Femur (tissue), 1 donor: ENCODE measurements at places on chromosomes 16 and 17.

- peak; percentile 33 for DNase-seq
Measured at GRCh38 chr16:64627781-64628180, 494.1 kb downstream of the CDH11 start.

DNA sequence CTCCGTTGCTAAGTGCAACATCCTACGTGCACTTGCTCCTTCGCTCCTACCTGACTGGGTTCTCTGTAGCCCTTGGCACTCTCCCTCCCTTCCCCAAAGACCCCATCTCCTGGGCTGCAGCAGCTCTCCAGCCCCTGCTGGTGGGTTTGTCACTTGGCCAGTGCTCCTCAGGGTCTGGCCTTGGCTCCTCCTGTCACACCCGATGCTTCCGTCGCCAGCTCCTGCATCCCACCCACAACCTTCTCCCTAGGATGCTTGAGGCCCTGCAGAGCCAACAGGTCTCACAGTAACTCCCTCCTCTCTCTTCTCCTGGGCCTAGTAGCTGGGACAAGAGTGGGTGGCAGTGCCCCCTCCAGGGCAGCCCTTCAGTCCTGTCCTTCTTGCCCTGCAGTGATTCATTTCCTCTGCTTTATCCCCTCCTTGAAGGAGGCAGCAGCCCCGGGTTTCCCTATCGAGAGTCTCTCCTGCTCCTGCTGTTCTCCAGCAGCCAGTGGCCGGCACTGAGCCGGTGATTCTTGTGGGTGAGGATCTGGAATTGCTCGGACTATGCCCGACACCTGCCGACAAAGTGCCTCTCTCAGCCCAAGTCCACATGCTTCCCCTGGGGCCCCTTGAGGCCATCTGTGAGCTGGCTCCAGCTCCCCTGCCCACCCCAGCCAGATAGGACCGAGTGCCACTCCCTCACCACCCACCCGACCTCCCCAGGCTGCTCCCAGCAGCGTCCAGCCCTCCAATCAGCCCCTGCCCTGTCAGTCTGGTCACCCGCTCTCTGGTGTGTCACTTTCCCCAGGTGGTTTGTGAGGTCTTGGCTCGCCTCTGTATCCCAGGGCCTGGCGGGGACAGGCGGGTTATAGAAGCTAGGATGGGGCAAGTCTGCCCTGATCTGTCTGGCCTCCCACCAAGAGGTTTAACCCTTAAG is 3.8 kb downstream of the LITAFD start:
- no peak for DNase-seq

DNA sequence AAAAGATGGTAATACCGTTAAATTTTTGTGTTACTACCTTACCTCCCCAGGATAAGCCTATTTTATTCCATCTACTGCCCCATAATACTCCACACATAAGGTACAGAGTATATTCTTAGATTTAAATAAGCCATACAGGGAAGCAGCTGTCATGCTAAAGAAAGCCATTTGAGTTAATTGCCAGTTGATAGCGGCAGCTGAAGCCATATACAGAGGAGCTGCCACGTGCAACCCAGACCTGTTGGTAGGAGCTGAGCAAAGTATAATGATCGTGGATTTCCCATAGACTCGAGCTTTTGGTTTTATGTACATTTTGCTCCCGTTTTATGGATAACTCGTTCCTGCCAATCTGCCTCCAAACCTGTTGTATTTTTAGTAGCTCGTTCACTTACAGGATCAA is 12.0 kb downstream of the CPSF4L start:
- no peak for DNase-seq

DNA sequence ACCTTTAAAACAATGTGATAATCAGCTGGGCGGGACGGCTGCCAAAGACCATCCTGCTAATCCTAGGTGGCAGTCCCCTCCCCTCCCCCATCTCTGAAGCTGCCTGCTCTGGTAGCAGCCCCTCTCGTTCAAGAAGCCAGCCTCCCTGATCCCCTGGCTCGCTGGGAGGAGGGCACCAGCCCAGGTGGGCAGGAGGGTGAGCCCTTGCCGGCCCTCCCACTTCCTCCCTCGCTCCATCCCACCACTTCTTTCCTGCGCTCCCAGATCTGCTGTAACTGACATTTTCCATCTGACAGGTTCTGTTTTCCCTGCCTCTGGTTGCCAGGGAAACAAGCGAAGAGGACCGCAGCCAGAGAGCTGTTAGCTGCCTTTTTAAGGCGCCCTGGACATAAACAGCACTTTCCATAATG is 155.7 kb upstream of the TNRC6C start:
- peak; percentile 90 for DNase-seq

GRCh38 chr16:1763521-1764511 is 7.5 kb downstream of the NME3 start:
- no peak for DNase-seq

DNA sequence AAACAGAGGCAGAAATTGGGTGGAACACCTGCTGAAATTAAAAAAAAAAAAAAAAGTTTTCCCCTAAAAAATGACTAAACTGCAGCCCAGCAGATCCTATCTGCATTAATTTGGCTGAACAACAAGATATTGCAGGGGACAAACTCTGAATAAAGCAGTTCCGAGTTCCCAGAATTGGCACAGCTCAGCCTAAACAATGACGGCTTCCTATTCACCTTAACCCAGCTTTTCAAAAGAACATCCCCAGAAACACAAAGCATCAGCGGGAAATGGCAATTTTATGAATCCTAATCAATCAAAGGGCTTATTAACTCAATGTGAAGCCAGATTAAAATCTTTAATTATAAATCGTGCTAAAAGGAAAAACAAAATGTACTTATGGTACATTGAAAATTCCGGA is 497.8 kb upstream of the ZFHX3 start:
- DNase-seq: no peak

- no peak for DNase-seq
Measured at GRCh38 chr16:2163211-2163881, 7.8 kb downstream of the TRAF7 start.

DNA sequence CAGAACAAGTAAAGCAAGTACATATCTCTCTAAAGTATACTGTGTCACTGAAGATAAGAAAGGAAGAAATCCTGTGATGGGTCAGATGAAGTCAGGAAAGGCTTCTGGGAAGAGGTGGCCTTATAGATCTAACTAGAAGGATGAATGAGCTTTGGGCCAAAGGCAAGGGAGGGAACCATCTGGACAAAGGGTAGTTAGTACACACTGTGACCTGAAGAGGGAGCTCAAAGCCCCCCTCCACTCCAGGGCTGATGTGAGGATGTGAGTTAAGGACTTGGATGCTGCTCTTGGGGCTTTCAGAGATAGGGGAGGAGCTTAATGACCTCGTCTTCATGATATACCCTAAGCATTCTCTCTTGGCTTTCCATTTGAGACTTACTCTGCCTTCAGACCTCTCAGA is 185.3 kb upstream of the CACNG3 start:
- no peak for DNase-seq

- DNase-seq: no peak
Measured at GRCh38 chr17:34203018-34203638, 52.0 kb upstream of the CCL2 start.

- DNase-seq: no peak
Measured at GRCh38 chr16:6189216-6189615, 1091.6 kb upstream of the EEF2KMT start.

- DNase-seq: peak; percentile 76
Measured at GRCh38 chr16:89172528-89173173, 1.1 kb downstream of the CDH15 start.
